ENCODE measurements at places on chromosomes 13 and 19. TPM values are rescaled to one million over a fixed set of nuclear protein-coding genes. Genes with fewer than 3 reads are reported as not detected.

Gene ZNF382
- 12.3 TPM for total RNA-seq

- DNase-seq, result peak; percentile 82
Measured at GRCh38 chr19:48497728-48498594, 13.7 kb downstream of the LMTK3 start.

GRCh38 chr19:8392017-8392591, 1.9 kb downstream of the RAB11B start:
- peak; percentile 75 for DNase-seq

DNA sequence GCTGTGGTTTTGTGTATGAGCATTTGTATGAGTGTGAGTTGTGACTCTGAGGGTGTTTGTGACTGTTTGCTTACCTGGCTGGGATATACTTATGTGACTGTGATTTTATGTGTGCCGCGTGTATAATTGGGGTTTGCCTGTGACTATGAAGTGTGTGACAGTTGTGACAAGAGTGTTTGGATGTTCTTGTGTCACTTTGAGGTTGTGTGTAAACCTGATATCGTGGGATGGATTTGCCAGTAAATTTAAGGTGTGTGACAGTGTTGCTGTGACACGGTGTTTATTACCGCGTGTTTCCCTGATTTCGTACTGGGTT, 442 bp downstream of the ZNF420 start:
- DNase-seq, result no peak

DNA sequence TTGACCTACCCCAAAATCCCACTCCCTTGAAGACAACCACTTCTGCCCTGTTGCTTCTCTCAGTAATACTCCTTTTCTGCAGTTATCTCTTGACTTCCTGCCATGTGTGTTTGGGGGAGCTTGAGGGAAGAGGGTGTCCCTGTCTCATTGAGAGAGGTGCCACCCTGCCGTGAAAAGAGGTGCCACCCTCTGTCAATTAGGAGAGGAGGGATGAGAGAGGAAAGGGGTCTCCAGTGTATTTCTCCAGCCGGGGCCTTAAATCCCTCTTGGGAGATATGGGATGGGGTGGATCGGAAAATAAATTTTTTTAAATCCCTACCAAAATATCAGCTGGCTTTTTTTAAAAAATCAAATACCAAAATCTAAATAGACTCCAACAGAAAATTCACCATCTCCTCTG, 16.5 kb downstream of the PLD3 start:
- peak; percentile 80 for DNase-seq

- no peak for DNase-seq
Measured at GRCh38 chr13:40780822-40781401, 8.5 kb upstream of the SLC25A15 start.

- DNase-seq, result peak; percentile 99
Measured at GRCh38 chr19:588093-588740, 1.5 kb upstream of the HCN2 start.
